ENCODE measurements at places on chromosomes 4 and X.

DNA sequence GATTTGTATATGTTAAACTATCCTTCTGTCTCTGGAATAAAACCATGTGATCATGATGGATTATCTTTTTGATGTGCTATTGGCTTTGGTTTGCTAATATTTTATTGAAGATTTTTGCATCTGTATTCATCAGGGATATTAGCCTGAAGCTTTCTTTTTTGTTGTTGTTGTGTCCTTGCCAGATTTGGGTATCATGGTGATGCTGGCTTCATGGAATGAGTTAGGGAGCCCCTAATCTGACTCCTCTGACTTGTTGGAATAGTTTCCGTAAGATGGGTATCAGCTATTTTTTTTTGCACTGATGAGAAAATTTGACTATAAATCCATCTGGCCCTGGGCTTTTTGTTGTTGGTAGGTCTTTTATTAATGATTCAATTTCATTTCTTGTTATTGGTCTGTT lies 45.7 kb downstream of the ATP10D start:
- no peak for DNase-seq

- DNase-seq: no peak
Observed at GRCh38 chr4:104163820-104164219, 330.9 kb downstream of the CXXC4 start.

- DNase-seq: no peak
Observed at GRCh38 chr4:94744850-94745249, 12.9 kb upstream of the BMPR1B start.

- DNase-seq: no peak
Observed at GRCh38 chrX:50838820-50839600, 25.0 kb upstream of the SHROOM4 start.

- DNase-seq: no peak
Observed at GRCh38 chrX:136588036-136588435, 56.0 kb downstream of the VGLL1 start.
